GM12891 (cell line): ENCODE measurements at places on chromosomes 16 and 17.

DNA sequence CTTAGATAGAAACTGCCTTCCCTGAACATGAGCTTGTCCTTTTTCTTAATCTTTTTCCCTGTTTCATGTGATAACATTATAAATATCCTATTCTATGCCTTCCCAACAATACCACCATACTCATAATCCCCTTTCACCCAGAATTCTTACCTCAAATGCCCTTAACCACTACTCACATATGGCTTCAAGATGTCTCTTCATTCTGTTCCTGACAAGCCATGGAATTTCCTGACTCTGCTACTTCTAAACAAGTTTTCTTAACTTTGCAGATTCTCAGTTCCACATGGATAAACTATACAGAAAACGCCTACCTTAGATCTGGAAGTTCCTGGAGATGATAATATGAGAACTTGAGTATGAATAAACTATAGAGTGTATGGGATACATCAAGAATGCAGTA is 1217.8 kb downstream of the CDH8 start:
- DNase-seq, result no peak

GRCh38 chr17:48478224-48479013 is 48.4 kb upstream of the SKAP1 start:
- peak; percentile 41 for DNase-seq

GRCh38 chr16:55846598-55847346 is 13.9 kb upstream of the CES1 start:
- DNase-seq, result no peak

- no peak for DNase-seq
Measured at GRCh38 chr17:59800530-59800942, 92.2 kb downstream of the TUBD1 start.

GRCh38 chr16:17076818-17077498 is 393.8 kb downstream of the XYLT1 start:
- DNase-seq, result no peak

- DNase-seq, result no peak
Measured at GRCh38 chr17:19549746-19550623, 16.3 kb downstream of the SLC47A1 start.

- DNase-seq, result no peak
Measured at GRCh38 chr16:13554005-13554404, 365.9 kb upstream of the ERCC4 start.
